Mesothelial cell of epicardium (in vitro differentiated cells): ENCODE measurements at places on chromosomes 12 and 14. TPM values are rescaled to one million over a fixed set of nuclear protein-coding genes. Genes with fewer than 3 reads are reported as not detected.

DNA sequence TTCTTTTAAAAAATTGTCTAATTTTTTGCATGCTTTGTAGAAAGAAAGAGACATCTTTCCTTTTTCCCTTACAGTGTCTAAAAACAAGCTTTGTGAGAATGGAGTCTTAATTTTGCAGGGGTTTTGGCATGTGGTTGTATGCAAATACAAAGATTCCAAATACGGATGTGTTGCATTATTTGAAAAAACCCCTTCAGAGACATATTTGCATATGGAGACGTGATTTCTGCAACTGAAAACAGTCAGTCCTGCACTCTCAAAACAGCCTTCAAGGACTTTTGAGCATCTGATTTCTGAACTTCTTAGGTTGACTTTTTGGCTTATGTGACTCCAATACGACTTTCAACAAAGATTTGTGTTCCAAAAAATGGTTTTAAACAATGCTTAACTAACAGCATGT, 7.8 kb downstream of the IRAK3 start:
- H3K36me3 ChIP-seq, result no peaks in the 10 kb centered on the region
- peaks cover 10% of the 10 kb centered on the region for H3K4me1 ChIP-seq

DNA sequence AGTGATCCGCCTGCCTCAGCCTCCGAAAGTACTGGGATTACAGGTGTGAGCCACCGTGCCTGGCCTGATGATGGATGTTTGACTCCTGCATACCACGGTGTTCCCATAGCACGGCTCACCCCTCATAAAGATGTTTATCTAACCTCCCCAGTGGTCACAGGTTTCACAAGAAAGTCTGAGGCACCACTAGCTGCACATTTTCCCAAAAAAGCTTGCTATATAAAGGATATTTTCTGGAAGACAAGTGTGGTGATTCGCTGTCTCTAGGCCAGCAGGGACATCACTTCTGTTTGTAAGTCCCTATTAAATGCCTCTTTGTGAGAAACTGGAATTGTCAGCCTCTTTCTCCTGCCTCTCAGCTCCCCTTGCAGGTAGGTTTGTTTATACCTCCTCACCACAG, 18.3 kb downstream of the PLEK2 start:
- H3K4me3 ChIP-seq, result no peak overlapping the region
- H3K27ac ChIP-seq, result no peak overlapping the region
- no peak for DNase-seq
- no peaks in the 10 kb centered on the region for H3K27me3 ChIP-seq

DNA sequence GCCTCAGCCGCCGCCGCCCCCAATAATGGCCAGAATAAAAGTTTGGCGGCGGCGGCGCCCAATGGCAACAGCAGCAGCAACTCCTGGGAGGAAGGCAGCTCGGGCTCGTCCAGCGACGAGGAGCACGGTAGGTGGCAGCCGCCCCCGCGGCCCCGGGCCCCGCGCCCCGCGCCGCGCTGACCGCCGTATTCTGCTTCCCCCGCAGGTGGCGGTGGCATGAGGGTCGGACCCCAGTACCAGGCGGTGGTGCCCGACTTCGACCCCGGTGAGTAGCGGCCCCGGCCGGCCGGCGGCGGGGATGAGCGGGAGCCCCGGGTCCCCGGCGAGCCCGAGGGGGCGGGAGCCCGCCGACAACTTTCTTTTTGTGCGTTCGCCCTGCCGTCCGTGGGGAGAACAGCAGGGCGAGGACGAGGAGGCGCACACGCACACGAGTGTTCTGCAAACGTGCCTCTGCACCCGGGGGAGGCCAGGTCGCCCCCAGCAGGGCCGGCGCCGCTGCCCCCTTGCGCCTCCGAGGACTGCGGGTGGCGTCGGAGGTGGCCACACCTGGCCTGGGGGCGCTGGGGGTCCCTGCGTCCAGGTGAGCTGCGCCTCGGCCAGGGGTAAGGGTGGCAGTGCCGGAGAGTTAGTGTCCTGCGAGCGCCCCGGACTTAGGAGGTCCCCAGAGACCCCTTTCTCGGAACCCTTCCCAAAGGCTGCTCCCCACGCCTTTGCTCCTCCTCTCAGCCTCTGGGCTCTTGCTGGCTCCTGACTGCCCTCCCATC, 794 bp downstream of the RCOR1 start:
- DNase-seq, result peak; percentile 34
- no peaks in the 10 kb centered on the region for H3K27me3 ChIP-seq
- H3K4me1 ChIP-seq, result peaks cover 47% of the 10 kb centered on the region
- peak overlapping the region; percentile 94 for H3K27ac ChIP-seq
- no peaks in the 10 kb centered on the region for H3K36me3 ChIP-seq

GRCh38 chr12:49954863-49955830, 4.6 kb downstream of the AQP2 start:
- H3K4me3 ChIP-seq, result no peak overlapping the region
- H3K27ac ChIP-seq, result no peak overlapping the region
- no peak for DNase-seq
- H3K27me3 ChIP-seq, result peaks cover 58% of the 10 kb centered on the region
- no peaks in the 10 kb centered on the region for H3K36me3 ChIP-seq

DNA sequence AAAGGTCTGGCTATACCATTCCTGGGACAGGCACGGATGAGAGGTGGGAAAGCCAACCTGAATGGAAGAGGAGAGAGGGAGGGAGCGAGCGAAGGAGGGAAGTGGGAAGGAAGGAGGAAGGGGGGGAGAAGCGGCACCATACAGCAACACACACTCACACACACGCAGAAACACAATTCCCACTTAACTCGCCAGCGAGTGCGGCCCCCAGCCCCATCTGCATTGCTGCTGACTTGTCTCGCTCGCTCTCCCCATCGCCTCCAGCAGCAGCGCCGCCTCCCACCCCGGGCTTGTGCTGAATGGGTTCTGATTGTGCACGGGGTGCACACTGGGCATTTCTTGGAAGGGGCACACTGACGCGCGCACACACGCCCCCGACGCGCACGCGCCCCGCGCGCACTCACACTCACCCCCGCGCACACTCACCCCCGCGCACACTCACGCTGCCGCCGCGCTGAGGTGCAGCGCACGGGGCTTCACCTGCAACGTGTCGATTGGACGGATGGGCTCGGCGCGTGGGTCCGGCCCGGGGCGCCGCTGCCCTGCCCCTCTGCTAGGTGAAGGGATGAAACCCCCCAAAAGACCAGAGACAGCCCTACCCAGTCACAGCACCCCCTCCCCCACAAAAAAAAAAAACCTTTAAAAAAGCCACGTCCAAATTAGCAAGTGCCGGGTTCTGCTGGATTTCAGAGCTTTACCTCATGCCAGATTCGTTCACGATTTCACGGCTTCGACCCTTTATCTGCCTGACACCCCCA, 685 bp downstream of the GRIN2B start:
- no peak overlapping the region for H3K27ac ChIP-seq
- H3K36me3 ChIP-seq, result no peaks in the 10 kb centered on the region
- no peak for DNase-seq
- H3K4me3 ChIP-seq, result peak overlapping the region; percentile 79

DNA sequence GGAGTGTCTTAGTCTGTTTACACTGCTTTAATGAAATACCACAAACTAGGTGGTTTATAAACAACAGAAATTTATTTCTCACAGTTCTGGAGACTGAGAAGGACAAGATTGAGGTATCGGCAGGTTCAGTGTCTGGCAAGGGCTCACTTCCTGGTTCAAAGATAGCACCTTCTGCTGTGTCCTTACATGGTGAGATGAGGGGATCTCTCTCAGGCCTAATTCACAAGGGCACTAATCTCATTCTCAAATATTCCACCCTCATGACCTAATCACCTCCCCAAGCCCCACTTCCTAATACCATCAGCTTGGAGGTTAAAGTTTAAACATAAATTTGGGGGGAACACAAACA, 35.0 kb upstream of the PLEK2 start:
- no peaks in the 10 kb centered on the region for H3K27me3 ChIP-seq
- no peak overlapping the region for H3K27ac ChIP-seq
- DNase-seq, result no peak

Gene FAM186B
- total RNA-seq, result 0.29 to 0.50 TPM (median 0.40 TPM) in 3 replicates

Gene AQP6
- 0.11 to 0.16 TPM (median 0.11 TPM) in 3 replicates for total RNA-seq

Gene KRT73
- total RNA-seq, result not detected in 3 replicates
